ENCODE measurements at places on chromosomes 7 and 10.

GRCh38 chr7:67301667-67302066, 305.0 kb downstream of the TYW1 start:
- DNase-seq = no peak

DNA sequence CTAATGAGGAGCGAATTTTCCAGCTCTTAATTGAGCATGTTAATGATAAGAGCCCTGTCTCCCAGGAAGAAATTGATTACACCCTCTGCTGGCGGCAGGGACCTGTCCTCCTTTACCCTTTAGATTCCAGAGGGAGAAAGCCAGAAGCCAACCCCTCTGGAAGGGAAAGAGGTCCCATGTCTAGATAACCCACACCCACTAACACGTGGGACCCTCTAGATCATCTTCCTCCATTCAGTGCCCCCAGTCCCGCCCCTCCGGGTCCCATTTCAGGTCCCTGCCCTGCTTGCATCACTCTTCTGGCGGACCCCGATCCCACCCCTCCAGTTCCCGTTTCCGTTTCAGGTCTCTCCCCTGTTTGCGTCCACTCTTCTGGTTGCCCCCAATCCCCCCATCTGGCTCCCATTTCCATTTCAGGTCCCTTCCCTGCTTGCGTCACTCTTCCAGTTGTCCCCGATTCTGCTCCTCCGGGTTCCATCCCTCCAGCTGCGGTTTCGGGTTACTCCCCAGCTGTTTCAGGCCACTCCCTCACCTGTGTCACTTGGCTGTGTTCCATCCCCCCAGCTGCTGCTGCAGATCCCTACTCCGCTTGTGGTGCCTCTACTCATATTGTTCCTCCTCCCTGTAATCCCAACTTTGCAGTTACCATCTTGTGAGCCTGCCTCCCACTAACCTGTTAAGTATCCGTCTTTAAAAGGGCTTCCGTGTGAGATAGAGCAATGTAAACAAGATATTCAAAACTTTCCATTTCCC, 202.4 kb downstream of the SH2D4B start:
- DNase-seq = no peak

DNA sequence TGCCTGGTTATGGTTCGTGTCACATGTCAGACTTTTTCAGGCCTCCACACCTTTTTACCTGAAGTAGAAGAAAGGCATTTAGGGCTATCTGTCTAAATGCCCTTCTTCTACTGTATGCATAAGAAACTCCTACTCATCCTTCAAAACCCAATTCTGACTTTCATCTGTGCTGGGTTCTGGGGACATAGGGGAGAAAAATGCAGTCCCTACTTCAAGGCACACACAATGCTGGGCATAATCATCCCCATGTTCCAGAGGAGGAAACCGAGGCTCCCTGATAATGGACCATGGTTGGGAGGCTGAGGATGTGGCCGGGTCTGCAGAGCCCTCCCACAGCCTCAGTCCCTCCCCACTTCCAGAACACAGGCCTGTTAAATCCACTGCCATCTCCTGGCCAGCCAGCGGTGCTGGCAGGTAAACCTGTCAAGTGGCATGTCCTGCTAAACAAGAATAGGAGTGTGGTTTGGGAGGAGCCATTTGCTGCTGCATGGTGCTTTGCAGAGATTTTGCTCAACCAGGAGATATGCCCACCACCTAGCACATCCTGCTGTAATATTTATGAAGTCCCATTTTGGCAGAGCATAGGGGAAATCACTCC, 32.0 kb downstream of the GRID1 start:
- no peak for DNase-seq

- no peak for DNase-seq
Measured at GRCh38 chr10:29228562-29228961, 60.3 kb upstream of the LYZL1 start.

DNA sequence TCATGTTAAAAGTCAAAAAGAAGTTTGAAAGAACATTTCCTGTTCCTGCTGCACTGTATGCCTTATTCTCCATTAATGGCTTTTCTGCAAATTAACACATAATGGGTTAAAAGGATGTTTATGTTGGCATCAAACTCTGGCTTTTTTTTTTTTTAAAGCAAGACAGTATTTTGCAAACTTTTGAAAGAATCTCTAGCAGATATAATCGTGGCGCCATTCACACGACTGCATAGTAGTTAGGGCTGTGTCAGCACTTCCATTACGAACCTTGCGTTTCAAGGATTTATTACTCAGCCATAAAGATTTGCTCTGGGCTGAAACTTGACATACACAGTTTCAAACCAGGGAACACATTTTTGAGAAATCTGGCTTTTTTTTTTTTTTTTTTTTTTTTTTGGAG, 207.8 kb downstream of the DYNC1I1 start:
- no peak for DNase-seq

- DNase-seq = no peak
Measured at GRCh38 chr10:51950371-51950995, 251.1 kb upstream of the CSTF2T start.

- no peak for DNase-seq
Measured at GRCh38 chr10:81928119-81928518, 53.1 kb downstream of the NRG3 start.

DNA sequence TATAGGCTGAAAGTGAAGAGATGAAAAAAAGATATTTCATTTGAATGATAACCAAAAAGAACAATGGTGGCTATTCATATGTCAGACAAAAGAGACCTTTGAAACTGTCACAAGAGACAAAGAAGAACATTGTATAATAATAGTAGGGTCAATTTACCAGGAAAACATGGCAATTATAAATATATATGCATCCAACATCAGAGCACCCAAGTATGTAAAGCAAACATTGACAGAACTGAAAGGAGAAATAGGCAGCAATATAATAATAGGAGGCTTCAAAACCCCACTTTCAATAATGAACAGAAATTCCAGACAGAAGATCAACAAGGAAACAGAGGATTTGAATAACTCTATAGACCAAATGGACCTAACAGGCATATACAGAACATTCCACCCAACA, 876.2 kb downstream of the GRID1 start:
- DNase-seq = no peak

GRCh38 chr10:103855424-103855823, at the start of gene SH3PXD2A:
Gene SH3PXD2A, minus strand, starts transcription at chr10:103855576. Its CDS starts 310 bp downstream, at chr10:103855266.
- DNase-seq = no peak

DNA sequence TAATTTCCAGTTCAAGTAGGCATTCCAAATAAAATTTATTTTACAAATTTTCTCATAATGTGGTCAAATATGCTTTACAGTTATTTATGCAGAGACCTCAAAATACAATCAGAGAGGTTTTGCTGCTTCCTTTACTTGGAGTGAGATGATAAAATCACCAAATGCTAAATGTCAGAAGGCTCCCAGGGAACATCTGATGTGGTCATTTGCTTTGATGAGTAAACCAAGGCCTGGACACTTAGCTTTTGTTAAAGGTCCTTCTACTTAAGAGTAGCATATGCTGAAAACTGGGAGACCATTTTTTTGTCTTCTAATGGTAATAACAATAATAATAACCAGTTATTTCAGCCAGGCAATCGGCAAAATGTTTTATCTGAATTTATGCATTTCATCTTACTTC, 60.6 kb upstream of the AKR1E2 start:
- no peak for DNase-seq

GRCh38 chr7:31261341-31261740, 79.2 kb downstream of the NEUROD6 start:
- DNase-seq = no peak

- peak; percentile 67 for DNase-seq
Measured at GRCh38 chr10:30176182-30176581, 116.8 kb upstream of the JCAD start.

- no peak for DNase-seq
Measured at GRCh38 chr7:88771417-88771816, 11.9 kb downstream of the ZNF804B start.

- DNase-seq = no peak
Measured at GRCh38 chr7:71408271-71408670, 276.3 kb downstream of the GALNT17 start.

GRCh38 chr7:18140943-18141342, 113.3 kb upstream of the PRPS1L1 start:
- no peak for DNase-seq

GRCh38 chr10:31578181-31578852, 259.3 kb downstream of the ZEB1 start:
- no peak for DNase-seq

DNA sequence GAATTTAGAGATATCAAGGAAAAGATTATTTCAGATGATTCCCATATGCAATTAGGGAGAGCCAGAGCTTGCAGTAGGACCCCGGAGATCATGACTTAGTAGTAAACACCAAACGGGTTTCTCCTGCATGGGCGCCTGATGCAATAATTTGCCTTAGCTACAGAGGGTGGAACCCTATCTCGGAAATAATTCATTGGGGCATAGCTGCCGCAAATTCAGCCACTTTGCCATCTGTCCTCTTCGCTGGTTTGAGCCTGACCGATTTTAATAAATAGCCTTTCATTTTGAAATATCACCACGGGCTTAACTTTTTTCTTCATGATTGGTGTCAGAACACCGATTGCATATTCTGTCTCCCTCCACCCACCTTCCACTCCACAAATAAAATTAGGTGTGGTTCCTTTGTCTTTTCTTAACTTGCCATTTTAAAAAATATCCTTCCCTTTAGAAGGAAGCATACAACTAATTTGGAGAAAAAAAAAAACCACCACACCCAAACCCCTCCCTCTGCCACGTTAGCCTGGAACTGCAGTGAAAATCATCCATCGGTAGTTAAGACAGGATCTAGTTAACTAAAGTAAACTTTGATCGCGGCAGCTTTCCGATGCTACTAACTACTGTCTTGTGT, 1.4 kb downstream of the GARS1 start:
- DNase-seq = no peak

GRCh38 chr10:30671026-30671616, 41.6 kb upstream of the LYZL2 start:
- peak; percentile 38 for DNase-seq

DNA sequence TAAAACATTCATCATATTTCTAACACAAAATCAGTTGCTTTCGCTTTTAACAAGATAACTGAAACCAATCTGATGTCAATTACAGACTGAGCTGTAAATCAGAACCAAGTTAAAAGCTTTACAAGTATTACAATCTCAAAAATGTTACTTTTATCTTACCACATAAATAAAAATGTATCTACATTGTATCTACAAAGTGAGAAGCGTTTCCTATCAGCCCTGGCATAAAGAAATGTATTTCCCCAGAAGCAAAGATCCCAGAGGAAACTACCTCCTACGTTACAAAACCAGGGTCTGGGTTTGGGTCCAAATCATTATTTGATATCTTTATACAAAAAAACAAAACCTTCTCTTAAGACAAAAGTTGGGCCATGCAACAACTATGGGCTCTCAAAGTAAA, 2.6 kb downstream of the SMURF1 start:
- no peak for DNase-seq

DNA sequence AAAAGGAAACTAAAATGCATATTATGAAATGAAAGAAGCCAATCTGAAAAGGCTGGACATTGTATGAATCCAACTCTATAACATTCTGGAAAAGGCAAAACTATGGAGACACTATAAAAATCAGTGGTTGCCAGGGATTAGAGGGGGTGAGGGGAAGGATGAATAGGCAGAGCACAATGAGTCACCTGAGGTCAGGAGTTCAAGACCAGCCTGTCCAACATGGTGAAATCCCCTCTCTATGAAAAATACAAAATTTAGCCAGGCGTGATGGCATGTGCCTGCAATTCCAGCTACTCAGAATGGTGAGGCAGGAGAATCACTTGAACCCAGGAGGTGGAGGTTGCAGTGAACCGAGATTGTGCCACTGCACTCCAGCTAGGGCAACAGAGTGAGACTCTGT, 324.8 kb upstream of the PHYHIPL start:
- no peak for DNase-seq

DNA sequence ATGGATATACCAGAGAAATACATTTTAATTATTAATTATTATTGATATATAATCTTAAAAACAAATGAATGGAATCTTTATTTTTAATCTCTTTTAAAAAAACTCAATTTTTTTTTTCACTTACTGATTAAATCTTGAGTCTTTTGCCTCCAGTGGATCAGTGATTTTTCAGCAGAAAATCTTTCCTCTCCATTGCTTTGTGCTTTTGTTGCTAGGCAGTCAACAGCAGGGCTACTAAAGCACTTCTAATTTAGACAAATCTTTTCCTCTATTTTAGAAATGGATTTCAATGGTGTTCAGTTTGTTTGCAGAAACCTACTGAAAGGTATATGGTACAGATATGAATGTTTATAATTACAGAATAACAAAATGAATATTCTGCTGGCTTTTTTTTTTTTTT, 143.6 kb downstream of the ST7 start:
- DNase-seq = no peak

DNA sequence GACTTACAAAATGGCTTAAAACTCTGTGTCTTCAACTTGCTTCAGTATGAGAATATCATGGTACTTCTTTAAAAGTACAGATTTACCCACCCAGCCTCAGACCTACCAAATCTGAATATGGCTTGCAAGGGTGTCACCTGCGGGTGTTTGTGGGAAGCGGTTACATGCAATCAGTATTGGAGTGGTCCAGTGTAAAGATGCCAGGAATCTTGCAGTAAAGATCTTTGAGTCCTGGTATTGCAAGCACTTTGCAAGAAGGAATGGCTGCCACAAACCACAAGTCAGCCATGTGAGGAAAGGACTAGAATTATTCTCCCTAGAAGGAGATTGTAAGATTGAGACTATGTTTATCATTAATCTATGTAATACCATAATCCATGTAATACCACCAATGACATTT, 115.1 kb downstream of the PON1 start:
- no peak for DNase-seq

DNA sequence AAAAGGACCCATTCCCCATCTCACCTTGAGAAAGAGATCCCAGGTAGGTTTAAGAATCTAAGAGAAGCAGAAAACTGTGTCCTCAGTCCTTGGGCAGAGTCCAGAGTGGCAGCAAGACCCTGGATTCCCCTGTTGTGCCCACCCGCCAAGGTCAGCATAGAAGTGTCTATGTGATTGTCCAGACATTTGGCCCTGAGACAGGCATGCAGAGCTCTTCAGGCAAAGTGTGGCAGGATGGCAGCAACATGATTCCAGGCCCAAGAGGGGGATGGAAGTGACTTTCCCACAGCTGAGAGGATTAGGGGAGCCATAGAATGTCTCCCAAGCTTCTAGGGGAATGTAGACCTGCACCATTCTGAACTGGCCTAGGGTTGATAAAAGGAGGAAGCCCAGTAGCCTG, 39.1 kb upstream of the OPALIN start:
- DNase-seq = no peak

DNA sequence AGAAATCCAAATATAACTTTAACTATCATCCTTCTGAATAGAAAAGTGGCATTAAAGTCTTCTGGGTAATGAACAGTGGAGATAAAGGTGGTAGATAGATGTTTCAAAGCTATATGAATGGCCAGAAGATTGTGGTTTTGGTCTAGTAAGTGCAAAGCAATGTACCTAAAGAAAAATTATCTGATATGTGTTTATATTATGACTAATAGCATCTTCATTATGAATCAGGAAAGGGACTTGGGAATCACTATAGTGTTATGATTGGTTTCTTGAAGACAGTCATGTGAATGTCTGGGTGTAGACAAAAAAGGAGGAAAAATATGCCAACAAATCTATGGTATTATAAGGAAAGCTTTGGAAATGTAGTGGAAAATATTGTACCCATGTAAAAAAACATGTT, 3.0 kb downstream of the ZNF518A start:
- DNase-seq = peak; percentile 12

- DNase-seq = no peak
Measured at GRCh38 chr10:127894146-127894545, 1.4 kb upstream of the CLRN3 start.

GRCh38 chr7:150569245-150569955, 2.2 kb downstream of the GIMAP4 start:
- no peak for DNase-seq
